ENCODE measurements at places on chromosomes 6 and 20.

- no peak for DNase-seq
Measured at GRCh38 chr6:149049230-149049629, 268.3 kb upstream of the TAB2 start.

GRCh38 chr20:34316196-34316814 lies 13.2 kb upstream of the AHCY start:
- DNase-seq, result no peak

- DNase-seq, result no peak
Measured at GRCh38 chr6:137424251-137424650, 69.9 kb downstream of the OLIG3 start.

DNA sequence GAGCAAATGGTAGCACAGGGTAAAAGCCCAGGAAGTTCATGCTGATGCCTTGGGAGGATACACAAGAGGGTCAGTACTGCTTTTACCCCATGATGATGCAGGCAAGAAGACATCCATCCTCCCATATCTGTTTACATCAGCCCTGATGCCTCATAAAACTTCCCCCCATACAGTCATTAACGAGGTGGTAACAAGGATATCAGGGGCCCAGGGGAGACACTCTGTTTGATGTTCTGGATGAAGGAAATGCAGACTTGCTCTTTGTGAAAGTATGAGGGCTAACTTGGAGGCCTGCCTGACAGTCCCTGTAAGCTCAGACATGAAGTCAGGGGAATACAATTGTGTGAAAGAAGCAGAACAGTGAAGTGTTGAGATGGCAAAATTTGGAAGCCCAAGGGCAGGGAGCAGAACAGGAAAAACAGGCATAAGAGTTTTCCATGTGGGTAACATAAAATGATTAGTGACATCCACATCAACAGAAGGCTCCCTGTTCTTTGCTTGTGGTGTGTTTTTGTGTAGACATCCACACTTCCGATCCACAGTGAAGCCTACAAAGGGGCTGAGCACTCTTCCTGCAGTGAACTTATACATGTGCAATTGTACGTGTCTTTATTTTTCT lies 813.4 kb downstream of the MAFB start:
- no peak for DNase-seq

- no peak for DNase-seq
Measured at GRCh38 chr6:109877028-109878004, 100.8 kb upstream of the GPR6 start.

DNA sequence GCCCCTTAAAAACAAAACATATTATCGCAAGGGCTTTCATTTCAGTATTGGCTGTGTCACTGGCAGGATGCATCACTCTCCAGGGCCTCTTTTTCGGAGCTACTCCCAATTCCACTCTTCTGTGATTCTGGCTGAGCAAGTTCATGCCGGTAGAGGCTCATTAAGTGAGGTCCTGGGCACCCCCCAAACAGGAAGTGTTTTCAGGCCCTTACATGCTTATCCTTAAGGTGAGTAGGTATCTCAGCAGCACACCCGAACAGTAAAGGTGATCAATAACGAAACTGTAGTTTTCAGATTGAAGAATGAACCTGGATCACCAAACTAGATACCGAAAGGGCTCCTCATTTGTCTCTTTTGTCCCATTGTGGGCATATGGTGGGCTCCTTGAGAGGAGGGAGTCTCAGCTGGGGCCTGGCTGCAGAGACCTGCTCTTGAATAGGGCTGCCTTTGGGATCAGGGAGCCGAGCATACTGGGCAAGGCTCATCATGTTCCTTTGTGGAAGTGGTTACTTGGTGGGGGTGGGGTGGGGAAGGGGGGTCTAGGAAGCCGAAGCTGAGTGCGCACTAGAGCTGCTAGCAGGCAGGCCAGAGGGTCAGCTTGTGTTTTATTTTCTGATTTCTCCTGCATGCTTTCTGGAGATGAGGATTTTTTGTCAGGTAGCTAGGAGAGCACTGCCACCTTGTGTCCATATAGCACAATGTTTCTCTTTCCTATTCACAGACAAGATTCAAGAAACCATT lies 65.2 kb downstream of the CDS2 start:
- no peak for DNase-seq

- DNase-seq, result no peak
Measured at GRCh38 chr6:33092385-33092784, 16.6 kb downstream of the HLA-DPB1 start.

DNA sequence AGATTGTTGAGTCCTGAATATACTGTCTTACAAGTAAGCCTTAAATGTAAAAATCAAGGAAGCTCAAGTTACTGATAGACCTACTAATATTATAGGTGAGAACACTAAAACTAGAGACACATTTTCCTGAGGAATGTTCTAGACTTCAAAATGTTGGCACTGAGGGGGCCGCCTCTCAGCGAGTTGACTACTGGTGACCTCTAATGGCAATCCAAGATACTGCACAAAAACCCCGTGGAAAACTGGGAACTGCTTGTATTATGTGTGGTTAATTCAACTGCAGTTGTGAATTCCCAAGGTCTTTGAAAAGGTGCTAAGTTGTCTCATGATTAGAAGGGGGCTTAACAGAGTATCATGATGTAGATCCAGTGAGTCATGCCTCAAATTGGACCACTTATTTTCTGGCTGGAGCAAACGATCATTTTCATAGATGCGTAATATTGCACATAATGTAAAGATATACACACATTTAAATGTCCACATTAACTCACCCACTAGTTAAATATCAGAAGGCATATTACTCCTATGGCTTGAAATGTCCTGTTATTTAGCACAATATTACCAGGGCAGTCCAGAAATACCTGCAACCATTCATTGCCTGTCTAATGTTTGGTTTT lies 336.2 kb downstream of the FOXA2 start:
- no peak for DNase-seq

DNA sequence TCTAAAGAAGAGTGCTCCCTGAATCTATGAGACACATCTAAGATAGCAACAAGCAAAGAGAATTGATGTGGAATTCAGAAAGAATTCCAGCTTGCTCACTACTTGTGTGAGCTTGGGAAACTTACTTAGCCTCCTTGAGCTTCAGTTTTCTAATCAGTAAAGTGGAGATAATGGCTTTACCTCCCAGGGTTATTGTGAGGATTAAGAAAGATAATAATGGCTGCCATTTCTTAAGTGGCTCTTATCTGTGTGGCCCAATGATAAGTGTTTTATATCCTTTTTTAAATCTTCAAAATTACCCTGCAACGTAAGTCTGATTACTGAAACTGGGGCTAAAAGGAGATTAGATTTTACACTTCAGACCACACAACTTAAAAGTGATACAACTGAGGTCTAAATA lies 418.5 kb downstream of the LMBRD1 start:
- no peak for DNase-seq

GRCh38 chr20:62949153-62949821 lies 3.2 kb upstream of the SLC17A9 start:
- DNase-seq, result no peak

DNA sequence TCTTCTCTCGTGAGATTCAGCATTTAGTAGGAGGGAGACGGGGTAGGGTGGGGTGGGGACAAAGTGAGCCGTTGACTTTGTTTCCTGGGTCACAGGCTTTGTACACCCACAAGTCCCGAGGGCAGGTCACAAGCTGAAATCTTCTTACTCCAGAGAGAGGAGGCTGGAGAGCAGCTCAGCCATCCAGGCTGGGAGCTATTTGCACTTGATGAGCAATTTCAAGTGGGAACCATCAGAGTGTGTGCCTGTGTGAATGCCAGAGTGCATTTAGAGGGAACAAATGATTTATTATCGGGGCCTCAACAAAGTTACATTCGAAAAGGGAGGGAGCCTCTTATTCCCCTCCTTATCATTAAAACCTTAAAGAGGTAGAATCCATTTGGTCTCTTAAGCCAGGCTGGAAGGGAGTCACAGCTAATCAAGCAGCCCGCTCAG lies 155.7 kb upstream of the JARID2 start:
- no peak for DNase-seq

DNA sequence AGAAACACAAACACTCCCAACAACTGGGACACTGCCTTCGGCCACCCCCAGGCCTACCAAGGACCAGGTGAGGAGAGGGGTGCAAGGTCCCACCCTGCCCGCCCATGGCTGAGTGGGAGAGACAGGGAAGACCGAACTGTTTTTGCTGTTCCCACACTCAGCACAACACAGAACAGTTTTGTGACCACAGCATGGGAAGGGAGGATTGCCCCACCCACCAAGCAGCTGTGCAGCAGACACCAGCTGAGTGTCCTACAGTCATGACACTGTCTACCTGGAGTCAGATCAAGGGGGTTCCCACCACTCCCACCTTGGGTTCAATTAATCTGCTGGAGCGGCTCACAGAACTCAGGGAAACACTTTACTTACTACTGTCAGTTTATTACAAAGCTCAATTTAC lies 73.9 kb downstream of the SNX9 start:
- no peak for DNase-seq

DNA sequence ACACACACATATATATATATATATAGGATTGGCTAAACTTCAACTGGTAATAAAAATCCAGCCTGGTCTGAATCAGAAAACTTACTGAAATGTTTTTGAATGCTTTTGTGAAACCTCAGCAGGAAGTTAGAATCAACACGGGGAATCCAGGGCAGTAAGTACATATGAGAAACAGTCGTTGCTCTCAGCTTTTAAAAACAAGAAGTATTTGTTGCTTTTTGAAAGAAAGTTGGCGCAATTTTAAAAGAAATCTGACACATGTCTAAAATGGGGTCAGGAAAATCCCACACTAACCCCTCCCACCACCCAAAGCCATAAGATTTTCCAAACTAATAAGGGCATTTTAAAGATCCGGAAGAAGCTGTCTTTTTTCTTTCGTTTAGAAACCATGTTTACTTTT lies 11.5 kb upstream of the CCDC170 start:
- peak; percentile 38 for DNase-seq

DNA sequence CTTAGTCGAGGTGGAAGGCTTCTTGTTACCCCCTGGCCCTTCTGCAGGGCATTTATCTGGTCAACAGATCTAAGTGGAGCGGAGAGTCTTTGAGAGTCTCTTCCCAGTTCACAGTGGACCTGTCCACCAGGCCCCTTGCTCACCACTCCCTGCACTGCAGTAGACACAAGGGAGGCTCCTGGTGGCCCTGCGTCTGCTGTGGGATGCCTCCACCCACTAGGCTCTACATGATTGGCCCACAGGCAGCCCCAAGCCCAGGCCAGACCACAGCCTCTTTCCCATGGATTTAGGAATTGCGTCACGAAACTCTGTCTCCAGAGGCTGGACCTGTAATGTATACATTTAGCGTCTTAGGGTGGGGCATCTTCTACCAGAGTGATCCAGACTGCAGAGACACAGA lies 28.4 kb downstream of the TBC1D7 start:
- no peak for DNase-seq

GRCh38 chr6:40176152-40176551 lies 241.9 kb upstream of the MOCS1 start:
- no peak for DNase-seq

DNA sequence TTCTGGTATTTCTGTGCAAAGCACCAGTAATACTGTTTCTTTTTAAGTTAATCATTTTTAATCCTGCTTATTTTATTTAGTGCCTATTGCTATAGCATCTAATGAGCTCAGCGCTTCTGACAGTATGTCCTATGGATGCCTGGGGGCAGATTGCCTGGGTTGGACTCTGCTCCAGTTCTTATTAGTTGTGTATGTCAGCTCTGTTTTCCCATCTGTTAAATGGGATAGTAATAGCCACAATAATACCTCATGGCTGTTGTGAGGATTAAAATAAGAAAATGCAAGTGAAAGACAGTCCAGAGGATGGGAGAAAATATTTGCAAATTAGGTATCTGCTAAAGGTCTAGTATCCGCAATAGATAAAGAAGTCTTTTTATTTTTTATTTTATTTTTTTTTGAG lies 87.0 kb downstream of the UTRN start:
- DNase-seq, result no peak

GRCh38 chr6:40924839-40925238 lies 114.2 kb downstream of the UNC5CL start:
- DNase-seq, result no peak

DNA sequence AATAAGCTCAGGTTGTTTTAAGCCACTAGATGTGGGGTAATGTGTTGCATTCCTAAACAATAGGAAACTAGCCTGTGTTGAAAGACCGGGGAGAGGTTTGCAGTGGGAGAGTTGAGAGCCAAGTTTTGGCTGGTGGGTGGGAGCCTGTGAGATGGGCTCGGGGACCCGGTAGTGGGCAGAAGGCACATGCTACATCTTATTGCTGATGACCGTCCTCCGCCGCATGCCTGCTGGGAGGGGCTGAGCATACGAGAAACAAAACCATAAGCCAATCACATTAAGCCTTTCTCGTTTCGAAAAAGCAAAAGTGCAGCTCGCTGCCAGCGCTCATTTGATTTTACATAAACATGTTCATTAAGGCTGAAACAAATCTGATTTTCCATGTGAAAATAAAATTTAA lies 57.4 kb upstream of the MPC1 start:
- DNase-seq, result no peak

DNA sequence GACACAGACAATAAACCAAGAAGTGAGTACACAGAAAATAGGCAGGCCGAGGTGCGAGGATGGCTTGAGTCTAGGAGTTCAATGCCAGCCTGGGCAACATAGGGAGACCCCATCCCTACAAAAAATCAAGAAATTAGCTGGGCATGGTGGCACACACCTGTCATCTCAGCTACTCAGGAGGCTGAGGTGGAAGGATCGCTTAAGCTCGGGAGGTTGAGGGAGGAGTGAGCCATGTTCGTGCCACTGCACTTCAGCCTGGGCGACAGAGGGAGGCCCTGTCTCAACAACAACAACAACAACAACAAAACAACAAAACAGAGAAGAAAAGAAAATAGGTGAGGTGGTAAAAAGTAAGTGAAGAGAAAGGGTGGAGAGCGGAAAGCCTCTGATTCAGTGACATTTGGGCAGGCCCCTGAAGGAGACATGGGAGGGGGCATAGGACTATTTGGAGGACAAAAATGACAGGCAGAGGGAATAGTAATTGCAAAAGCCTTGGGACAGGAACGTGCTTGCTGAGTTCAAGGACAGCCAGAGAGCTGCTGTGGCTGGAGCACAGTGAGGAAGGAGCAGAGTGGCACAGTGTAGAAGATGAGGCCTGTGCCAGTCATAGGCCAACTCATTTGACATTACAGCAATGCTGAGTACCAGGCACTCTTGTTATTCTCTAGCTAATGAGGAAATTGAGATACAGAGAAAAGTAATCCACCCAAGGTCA lies 160.6 kb downstream of the VEGFA start:
- DNase-seq, result no peak

DNA sequence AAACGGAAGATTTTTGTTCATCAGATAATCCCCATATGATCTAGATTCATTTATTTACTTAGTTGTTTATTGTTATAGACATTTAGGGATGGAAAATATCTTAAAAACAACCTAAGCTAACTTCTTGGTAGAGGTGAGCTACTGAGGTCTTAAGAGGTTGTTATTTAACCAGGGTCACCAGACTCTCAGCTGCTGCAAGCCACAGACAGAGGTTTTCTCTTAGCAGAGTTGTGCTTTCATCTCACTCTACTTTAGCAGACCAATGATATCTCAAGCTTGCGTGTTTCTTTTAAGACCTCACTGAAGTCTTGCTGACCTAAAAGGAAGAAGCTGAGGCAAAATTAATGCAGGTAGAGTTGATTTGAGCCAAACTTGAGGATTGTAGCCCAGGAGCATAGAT lies 43.6 kb downstream of the NCOA7 start:
- DNase-seq, result no peak

Measured in brain pericyte (primary cell).